Endothelial cell of umbilical vein (primary cell): ENCODE measurements at places on chromosomes 3 and 15. TPM values are rescaled to one million over a fixed set of nuclear protein-coding genes. Genes with fewer than 3 reads are reported as not detected.

- DNase-seq: no peak
- H3K4me3 ChIP-seq: no peak overlapping the region
- H3K27ac ChIP-seq: no peak overlapping the region
- no peaks in the 10 kb centered on the region for H3K36me3 ChIP-seq
- H3K27me3 ChIP-seq: peaks cover 7% of the 10 kb centered on the region
- H3K4me1 ChIP-seq: no peaks in the 10 kb centered on the region
Observed at GRCh38 chr3:157064402-157064801, 95.5 kb downstream of the CCNL1 start.

GRCh38 chr3:126956866-126957650, 25.9 kb upstream of the PLXNA1 start:
- H3K4me3 ChIP-seq: no peak overlapping the region
- no peak overlapping the region for H3K27ac ChIP-seq
- peaks cover 4% of the 10 kb centered on the region for H3K4me1 ChIP-seq
- DNase-seq: no peak

DNA sequence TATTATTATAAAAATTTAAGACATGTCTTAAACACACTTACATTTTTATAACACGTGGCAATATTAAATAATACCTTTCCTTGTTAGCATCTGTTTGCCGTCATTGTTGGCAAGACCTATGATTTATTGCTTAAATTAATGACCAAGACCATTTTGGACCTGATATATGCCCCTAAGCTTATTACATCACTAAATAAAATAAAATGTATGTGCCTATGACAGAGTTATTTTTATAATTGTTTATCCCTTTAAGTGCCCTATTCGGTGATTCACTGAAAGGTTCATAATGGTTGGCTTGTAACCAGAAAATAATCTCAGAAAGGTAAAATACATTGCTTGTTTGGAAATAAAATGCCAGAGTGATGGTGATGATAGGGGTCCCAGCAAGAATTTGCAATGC, 17.5 kb downstream of the CDIN1 start:
- H3K27me3 ChIP-seq: no peaks in the 10 kb centered on the region
- no peak for DNase-seq
- no peaks in the 10 kb centered on the region for H3K4me1 ChIP-seq

DNA sequence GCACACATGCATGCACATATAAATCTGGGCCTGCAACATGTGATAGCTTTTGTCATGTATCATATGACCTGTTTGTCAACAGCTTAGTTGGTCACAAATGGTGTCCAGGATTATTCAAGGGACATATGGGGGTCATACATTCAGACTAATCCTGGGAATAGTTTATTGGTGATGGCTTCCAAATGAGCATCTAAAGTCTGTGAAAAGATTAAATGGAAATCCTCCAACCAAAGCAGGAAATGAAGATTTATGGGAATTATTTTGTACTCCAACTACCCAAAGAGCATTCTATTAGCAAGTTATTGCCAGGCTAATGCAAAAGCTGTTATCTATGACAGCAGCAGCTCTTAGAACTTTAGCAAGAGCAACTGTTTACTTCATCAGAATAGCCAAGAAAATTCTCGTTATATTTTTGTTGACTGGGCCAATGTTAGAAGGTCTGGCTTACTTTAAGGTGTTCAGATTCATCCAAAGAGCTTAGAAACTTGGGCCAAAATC, 7.1 kb downstream of the FSTL1 start:
- peaks cover 52% of the 10 kb centered on the region for H3K4me1 ChIP-seq
- no peaks in the 10 kb centered on the region for H3K27me3 ChIP-seq
- no peak for DNase-seq
- no peak overlapping the region for H3K4me3 ChIP-seq
- H3K27ac ChIP-seq: no peak overlapping the region

GRCh38 chr3:12507591-12508281, 23.5 kb downstream of the TSEN2 start:
- H3K4me1 ChIP-seq: peaks cover 18% of the 10 kb centered on the region
- H3K36me3 ChIP-seq: no peaks in the 10 kb centered on the region
- H3K27me3 ChIP-seq: no peaks in the 10 kb centered on the region
- no peak overlapping the region for H3K4me3 ChIP-seq

GRCh38 chr15:71708051-71708429, 102.3 kb upstream of the NR2E3 start:
- no peak overlapping the region for H3K27ac ChIP-seq
- H3K4me3 ChIP-seq: no peak overlapping the region
- H3K36me3 ChIP-seq: no peaks in the 10 kb centered on the region
- DNase-seq: no peak

- no peaks in the 10 kb centered on the region for H3K36me3 ChIP-seq
- no peak for DNase-seq
- H3K4me3 ChIP-seq: no peak overlapping the region
- no peaks in the 10 kb centered on the region for H3K4me1 ChIP-seq
Observed at GRCh38 chr15:78364233-78364632, 24.1 kb downstream of the CRABP1 start.

GRCh38 chr3:89025185-89025584, 82.2 kb upstream of the EPHA3 start:
- H3K27ac ChIP-seq: no peak overlapping the region
- H3K4me1 ChIP-seq: no peaks in the 10 kb centered on the region
- no peaks in the 10 kb centered on the region for H3K36me3 ChIP-seq
- DNase-seq: no peak
- H3K4me3 ChIP-seq: no peak overlapping the region

GRCh38 chr3:35931867-35932266, 292.5 kb downstream of the ARPP21 start:
- peak; percentile 66 for DNase-seq
- H3K27ac ChIP-seq: peak overlapping the region; percentile 71
- no peak overlapping the region for H3K4me3 ChIP-seq
- no peaks in the 10 kb centered on the region for H3K36me3 ChIP-seq
- H3K4me1 ChIP-seq: peaks cover 53% of the 10 kb centered on the region
- no peaks in the 10 kb centered on the region for H3K27me3 ChIP-seq

- no peaks in the 10 kb centered on the region for H3K27me3 ChIP-seq
- H3K27ac ChIP-seq: no peak overlapping the region
- H3K4me1 ChIP-seq: no peaks in the 10 kb centered on the region
- DNase-seq: no peak
- no peaks in the 10 kb centered on the region for H3K36me3 ChIP-seq
Observed at GRCh38 chr3:161567577-161568361, 71.2 kb downstream of the OTOL1 start.

The CIP2A gene
- 28.7 and 33.7 TPM in 2 replicates for total RNA-seq

The SLC22A13 gene
- total RNA-seq: 0.44 and 0.53 TPM in 2 replicates

The ITPKA gene
- total RNA-seq: 0.18 and 0.66 TPM in 2 replicates

The UBAP1L gene
- total RNA-seq: 3.9 and 5.0 TPM in 2 replicates

The AGBL1 gene
- not detected in 2 replicates for total RNA-seq

The CLDN18 gene
- not detected in 2 replicates for total RNA-seq

The CHRD gene
- 0.40 and 0.53 TPM in 2 replicates for total RNA-seq
